ENCODE measurements at places on chromosomes 4 and X.

DNA sequence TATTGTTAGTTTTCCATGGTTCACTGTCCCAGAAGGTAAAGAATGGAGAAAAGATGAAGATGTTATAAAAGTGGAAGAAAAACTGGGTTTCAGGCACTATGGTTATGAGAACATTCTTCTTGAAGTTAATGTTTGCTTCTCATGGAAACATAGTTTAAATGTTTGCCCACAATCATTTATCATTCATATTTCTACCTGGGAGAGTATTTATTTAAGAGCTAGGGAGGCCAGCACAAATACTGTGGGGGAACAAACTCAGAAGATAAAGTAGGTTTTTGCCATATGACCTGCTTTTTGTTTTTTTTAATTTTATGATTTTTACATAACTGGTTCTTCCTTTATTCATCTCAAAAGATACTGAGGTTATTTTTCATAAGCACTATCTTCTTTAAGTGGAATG lies 96.8 kb downstream of the GC start:
- DNase-seq = no peak

DNA sequence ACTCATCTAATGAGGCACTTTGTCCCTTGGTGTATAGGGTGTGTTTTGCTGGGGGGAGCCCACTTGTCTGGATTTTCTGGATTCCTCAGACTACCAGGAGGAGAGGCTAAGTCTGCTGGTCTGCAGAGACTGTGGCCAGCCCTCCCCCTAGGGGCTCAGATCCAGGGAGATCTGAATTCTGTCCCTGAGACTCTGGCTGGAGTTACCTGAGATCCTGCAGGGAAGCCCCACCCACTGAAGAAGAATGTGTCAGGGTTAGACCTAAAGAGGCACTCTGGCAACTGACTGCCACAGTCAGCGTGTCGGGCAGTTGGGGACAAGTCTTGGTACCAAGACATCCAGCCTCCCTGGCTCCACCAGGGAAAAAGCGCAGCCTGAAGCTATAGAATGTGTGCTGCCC lies 138.9 kb downstream of the DCAF12L2 start:
- DNase-seq = no peak

DNA sequence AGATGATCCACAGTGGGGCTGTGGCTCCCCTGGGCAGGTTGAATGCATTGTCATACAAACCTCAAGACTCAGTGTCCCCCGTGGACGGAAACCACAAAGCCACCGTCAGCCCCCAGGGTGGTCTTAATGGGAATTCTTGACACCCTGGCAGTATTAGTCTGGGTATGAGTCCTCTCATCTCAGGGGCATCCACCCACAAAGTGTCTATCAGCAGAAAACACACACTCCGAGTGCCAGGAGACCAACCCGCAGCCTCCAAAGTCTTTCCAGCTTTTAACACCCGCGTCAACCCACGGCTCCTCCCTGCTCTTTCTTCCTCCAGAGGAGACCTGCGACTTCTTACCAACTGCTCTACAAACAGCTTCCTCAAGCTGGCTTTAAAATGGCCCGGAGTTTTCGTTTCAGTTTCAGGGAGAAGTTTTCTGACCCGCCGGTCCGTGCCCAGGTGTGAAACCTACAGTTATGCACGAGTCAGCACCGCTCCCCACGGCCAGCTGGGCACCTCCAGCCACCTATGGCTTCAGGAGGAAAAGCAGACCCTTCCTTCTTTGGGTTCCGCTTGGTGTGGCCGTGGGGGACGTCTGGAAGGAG lies 14.4 kb upstream of the ASMTL start:
- DNase-seq = no peak

GRCh38 chr4:107862658-107863057 lies 37.9 kb downstream of the SGMS2 start:
- no peak for DNase-seq

DNA sequence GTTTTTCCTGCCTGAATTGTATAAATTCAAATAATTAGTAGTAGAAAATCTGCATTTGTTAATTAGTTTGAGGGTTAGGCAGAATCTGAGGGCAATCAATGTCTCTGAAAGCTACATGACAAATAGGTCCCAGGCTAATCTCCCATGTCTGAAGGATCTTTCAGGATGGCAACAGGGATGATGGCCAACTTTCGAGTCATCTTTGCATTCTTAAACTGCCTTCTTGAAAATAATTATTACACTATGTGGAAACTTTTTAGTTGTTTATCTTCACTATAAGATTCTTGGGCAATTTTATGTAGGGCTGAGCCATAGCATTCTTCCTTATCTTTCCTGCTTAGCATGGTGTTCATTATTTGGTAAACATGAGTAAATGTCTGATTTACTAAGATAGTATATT lies 490.3 kb upstream of the EPHA5 start:
- DNase-seq = no peak

DNA sequence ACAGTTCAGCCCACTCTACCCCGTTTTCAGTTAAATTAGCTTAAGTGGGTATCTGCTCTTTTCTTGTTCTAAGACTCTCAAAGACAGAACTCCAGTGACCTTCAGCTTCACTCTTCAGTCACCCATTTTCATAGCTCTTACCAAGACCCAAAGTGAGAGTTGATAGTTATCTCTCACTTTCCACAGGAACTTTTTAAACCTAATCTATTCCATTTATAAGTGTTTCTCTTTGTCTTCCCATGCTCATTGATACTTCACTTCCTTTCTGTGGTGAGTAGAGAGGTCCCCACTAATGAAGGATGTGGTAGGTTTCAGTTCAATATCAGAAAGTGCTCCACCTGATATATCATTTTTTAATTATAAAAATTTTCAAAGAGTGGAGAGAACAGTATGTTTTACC lies 33.4 kb downstream of the COX18 start:
- no peak for DNase-seq

- DNase-seq = no peak
Observed at GRCh38 chr4:82611527-82611926, 49.7 kb upstream of the TMEM150C start.

DNA sequence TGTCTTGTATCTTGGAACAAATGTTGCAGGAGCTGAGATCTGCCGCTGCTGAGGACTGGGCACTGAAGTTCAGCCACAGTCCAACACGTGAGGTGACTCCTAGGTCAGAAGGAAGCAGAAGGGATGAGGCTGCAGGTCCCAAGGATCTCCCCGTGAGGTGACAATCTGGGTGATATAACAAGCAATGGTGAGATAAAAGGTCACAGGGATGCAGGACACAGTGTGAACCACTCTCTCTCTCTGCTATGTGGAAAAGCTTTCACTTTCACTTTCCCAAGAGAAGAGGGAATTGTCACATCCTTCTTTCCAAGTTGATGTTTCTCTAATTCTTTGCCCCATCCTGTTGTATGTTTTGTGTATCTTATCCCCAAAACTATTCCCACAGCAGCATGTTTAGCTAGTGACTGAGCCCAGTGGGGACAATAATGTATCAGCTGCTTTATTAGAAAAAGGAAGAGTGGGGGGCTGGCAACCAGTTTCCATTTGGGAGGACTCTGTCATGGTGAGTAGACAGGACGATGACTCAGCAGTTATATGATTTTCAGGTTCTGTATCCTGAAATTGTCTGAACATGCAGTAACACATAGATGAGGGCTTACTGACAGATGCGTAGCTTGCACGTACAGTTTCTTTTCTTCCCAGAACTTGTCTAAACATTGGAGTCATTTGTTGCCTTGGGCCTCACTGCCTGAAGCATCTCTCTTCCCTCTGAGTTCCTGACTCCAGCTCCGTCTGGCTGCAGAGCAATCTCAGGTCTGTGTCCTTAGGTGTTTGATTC lies 1415.8 kb upstream of the TENM3 start:
- DNase-seq = no peak

GRCh38 chrX:37476571-37477170 lies 94.8 kb upstream of the LANCL3 start:
- no peak for DNase-seq

- DNase-seq = no peak
Observed at GRCh38 chrX:139844884-139845283, 88.0 kb downstream of the ATP11C start.

DNA sequence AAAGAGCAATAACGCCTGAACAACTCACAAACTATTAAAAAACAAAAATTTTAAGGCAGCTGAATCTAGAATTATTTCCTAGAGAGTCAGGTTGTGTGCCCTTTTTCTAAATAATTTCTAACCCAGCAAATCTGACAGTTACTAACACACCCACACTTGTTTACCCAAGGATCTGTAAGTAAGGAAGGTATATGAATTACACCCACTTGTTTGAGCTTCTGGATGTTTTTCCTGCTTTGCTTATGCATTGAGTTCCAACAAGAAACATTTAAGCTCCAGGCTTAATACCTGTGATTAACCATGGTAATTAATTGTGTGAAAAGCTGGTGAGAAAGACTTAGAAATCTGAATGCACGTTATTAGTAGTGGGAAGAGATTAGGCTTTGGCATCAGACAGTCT lies 1.5 kb downstream of the NIPAL1 start:
- DNase-seq = no peak

GRCh38 chrX:154059729-154060245 lies 37.7 kb downstream of the MECP2 start:
- no peak for DNase-seq

GRCh38 chr4:106793933-106794332 lies 242.2 kb downstream of the DKK2 start:
- no peak for DNase-seq

DNA sequence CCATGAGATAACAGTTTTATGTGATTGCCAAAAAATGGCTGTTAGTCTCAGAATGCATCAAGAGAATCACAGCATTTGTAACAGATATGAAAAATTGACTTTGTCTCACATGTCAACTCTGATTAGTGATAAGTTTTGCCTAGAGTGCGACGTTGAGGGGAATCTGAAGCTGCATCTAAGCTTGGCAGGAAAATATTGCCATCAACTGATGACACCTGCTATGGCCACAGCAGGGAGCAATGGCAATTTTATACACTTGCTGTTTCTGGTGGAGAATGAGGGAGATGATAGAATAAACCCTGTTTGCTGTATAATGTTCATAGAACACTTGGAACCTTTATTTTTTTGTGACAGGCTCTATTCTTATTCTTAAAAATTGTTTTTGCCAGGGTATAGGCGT lies 205.4 kb upstream of the GNPDA2 start:
- DNase-seq = no peak

GRCh38 chr4:75733369-75733768 lies 9.0 kb downstream of the USO1 start:
- no peak for DNase-seq

DNA sequence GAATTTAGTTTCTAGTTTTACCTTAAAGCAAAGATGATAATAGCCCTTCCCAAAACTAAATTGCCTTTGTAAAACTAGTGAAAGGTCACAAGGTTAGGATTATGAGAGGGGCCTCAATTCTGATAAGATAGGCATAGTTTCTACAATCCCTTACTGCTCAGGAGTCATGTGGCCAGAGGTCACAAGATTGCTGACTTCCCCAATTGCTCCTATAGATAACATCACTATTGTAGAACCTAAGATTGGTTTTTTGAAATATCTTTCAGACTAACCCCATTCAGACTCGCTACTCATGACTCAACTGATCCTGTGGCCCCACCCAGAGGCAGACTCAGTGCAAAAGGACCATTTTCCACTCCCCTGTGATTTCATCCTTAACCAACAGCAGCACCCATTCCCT lies 70.3 kb downstream of the SCD5 start:
- no peak for DNase-seq

DNA sequence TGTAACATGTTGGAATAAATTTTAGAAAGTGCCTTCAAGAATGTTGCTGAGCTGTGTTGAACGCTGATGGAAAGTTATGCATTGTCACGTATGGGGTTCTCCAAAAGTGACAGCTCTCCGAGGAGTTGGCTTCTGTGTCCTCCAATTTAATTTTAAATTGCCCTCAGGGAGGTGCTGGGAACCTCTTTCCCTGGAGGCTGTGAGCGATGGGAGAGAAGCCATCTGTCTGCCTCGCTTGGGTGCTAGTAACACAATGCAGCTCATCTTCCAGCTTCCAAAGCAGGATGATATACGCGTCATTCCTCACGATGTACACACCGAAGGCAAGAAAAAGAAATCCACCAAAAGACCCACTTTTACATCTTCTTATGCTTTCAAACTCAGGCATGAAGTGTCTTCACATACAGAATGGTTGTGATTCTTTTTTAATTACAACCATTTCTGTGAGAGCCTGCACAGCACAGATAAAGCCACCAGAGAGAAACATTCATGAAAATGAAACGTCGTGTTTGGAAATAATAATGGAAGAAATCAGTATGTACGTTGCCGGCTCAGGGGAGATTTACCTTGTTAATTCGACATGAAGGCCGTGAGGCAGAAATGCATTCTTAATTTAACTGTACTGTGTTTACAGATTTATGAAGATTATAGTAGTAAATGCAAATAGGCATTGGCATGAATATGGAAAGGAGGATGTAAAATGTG lies 218.9 kb downstream of the ASMT start:
- DNase-seq = no peak

DNA sequence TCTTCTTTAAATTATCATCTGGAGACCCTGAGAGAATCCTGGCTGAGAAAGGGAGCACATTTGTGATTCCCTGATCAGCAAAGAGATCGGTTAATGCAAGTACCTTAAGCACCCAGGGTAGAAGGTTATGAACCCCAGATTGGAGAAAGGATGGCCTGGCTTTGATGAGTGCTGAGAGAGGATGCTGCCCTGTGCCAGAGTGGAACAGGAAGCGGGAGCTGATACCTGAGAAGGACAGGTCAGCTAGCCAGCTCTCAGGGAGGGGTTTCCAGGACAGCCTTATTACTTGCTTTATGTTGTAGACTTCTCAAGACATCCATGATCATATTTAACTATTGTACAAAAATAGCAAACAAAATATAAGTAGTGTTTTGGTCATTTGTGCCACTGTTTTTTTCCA lies 141.9 kb downstream of the GATB start:
- DNase-seq = no peak

GRCh38 chrX:150574559-150575418 lies 6.4 kb downstream of the MTM1 start:
- DNase-seq = no peak

DNA sequence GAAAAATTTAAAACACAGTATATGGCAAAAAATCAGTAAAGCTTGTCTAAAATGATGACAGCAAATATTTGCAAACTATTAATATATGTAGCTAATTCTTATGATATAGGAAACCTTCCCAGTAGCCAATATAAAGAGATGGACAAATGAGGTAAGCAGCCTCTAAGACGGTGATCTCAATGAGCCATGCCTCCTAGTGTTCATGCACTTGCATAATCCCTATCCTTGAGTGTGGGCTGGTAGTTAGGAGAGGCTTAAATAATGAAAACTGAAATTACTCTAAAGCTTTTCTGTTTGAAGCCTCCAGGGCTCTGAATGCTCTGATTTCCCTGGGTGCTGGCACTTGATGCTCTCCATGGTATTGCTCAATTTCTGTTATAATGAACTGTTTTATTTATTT lies 24.6 kb upstream of the ARMCX4 start:
- no peak for DNase-seq

DNA sequence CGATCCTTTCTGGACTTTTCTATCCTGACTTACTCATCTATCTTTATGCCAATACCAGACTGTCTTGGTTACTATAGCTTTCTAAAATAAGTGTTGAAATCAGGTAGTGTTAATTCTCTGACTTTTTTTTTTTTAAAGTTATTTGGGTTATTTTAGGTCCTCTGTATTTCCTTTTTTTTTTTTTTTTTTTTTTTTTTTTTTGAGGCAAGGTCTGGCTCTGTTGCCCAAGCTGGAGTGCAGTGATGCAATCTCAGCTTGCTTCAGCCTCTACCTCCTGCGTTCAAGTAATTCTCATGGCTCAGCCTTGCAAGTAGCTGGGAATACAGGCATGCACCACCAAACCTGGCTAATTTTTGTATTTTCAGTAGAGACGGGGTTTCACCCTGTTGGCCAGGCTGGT lies 2.8 kb upstream of the NELFA start:
- no peak for DNase-seq
